ENCODE measurements at places on chromosomes 6 and 20.

DNA sequence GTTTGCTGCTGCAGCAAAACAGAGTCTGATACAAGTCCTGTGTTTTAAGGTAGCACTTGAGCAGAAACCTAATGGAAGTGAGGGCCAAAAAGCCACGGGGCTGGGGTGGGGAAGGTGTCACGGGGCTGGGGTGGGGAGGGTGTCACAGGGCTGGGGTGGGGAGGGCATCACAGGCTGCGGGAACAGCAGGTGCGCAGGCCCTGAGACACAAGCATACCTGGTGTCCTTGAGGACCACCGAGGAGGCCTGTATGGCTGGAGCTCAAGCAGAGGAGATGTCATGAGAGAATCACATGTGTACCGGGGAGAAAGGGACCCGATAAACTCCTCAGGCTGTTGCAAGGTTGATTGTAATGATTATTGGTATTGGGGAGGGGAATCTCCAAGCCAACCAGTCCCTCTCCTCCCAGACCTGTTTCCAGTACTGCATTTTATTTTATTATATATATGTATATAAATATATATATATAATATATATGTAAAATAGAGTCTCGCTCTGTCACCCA, 13.6 kb upstream of the SPO11 start:
- DNase-seq: no peak

DNA sequence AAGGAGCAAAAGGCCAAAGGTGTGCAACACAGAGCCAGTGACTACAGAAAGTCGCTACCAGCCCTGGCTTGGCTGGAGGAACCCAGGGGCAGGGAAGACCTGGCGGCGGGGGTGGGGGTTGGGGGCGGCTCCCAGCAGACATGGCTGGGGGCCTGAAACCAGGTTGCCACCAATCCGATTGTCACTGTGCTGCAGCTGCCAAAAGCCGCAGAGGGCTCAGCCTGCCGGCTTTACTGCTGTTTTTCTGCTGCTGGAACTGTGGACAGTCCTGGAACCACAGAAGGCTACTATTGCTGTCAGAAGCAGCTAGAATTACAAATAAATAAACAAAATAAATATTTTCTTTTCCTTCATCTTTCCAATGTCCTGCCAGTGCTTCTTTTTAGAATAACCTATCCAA, 25.7 kb upstream of the OGFRL1 start:
- no peak for DNase-seq

DNA sequence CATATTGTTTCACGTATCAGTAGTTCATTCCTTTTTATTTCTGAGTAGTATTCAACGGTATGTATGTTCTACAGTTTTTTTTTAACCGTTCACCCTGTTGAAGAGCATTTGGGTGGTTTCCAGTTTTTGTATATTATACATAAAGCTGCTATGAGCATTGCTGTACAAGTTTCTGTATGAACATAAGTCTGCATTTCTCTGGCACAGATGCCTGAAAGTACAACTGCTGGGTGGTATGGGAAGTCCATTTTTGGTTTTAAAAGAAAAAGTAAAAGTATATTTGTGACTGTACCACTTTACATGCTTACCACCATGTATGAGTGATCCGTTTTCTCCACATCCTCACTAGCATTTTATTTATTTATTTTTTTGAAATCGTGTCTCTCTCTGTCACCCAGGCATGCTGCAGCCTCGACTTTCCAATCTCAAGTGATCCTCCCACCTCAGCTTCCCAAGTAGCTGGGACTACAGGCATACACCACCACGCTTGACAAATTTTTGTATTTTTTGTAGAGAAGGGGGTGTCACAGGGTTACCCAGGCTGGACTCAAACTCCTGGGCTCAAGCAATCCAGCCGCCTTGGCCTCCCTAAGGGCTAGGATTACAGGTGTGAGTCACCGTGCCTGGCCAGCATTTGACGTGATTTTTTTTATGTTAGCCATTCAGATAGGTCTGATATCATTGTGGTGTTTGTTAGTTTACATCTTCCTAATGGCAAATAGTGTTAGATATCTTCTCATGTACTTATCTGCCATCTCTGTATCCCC, 11.0 kb upstream of the SIM1 start:
- DNase-seq: no peak

DNA sequence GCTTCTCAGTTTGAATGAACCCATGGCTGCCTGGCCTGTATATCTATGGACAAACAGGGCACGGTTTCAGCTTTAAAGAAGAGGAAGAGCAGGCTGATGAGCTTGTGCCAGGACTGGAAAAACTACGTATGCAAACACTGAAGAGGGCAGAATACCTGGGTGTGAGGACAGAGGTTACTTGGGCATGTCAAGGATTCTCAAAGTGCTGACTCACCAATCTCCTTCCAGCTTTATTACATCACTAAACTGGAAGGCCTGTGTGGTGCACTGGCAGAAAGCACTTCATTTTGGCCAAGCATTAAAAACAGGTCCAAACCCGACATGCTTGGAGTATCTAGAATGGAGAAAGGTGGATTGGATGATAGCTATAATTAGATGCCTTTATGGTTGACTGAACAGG, 95.2 kb downstream of the GMPR start:
- DNase-seq: no peak

DNA sequence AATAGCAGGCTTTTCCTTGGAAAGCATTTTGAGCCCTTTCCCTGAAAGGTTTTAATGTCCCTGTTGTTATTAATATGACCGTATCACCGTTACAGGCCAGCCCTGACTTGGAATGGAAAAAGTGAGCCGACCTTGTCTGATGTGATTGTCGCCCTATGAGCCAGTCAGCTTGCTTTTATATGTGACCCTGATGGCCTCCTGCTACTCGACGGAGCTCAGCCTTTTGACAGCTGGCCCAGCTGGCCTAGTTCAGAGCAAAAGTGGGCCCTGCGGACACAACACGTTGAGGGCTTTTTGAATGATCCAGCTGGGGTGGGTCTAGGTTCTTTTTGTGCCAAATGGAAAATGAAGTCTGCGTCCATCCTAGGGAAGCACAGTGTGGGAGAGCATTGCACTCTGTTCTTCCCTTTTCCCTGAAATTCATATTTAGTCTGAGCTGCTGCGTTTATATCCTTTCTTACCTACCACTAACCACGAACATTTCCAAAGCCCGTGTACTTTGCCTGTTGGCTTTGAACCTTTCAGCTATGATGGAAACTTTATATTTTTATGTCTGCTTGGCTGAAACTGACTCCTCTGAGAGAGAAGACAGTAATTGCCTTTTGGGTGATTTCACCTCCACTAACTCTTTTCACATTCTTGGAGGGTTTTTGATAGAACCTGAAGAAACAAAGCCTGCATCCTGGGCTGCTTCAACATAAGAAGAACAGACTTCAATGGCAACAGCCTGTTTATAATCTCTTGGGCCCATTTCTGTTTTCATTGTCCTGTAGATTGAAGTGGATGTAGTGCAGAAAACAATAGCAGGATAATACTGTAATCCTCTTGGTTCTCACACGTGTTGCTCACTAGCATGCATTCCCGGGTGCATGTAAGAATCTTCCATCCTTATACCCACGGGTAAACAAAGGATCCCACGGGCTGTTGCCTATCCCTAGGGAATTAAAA, 121.8 kb upstream of the HDGFL1 start:
- DNase-seq: no peak

GRCh38 chr6:138328210-138328609, 49.5 kb upstream of the SMIM28 start:
- no peak for DNase-seq

GRCh38 chr20:10236540-10237533, 18.2 kb downstream of the SNAP25 start:
- DNase-seq: no peak

DNA sequence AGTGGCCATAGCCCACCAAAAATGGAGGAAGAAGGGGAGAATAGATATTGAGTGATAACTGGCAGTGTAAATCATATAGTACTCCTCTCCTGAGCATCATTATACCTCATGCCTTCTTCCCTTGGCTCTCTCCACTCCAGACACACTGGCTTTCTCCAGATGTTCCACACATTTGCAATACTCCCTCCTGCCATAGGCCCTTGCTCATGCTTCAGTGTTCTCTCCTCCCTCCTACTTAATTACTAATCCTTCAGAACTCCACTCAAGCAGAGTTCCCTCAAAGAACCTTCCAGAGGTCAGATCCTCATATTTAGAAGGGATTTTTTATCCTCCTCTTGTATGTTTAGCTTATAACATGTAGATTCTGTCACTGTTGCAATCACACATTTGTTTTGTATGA, 279.5 kb upstream of the SUPT3H start:
- DNase-seq: no peak

DNA sequence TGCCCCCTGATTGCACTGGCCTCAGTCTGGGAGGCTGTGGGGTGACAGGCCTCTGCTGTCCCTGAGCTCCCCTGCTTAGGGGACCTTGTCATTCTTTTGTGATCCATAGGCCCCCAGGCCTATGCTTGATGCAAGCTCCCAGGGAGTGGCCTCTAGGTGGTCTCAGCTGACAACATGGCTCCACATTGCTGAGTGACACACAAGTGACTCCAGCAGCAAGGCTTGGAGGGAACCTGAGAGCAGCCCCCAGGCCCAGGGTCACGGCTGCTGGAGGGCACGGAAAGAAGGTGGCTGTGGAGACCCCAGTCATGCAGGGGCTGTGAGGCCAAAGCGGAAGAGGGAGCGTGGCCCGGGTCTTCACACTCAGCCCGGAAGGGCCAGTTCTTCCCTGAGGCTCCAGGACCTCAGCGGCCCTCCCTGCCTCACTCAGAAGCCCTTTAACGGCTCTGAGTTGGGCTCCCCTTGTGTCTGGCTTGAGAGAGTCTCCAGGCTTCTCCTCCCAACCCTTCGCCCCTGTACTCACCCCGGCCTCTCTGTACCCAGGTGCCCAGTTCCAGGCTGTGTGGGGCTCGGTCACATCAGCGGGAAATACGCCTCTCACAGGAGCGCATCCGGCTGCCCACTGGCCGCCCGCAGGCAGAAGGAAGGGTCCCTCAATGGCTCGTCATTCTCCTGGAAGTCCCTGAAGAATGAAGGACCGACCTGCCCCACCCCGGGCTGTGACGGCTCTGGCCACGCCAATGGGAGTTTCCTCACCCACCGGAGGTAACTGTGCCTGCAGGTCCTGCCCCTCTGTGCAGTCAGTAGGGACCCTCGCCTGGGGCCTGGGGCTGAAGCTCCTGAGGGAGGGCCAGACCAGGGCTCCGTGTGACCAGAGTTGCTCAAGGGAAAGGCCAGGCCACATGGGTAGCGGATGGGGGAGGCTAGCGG, 23.7 kb upstream of the PCMTD2 start:
- no peak for DNase-seq

GRCh38 chr20:2144850-2145249, 43.2 kb downstream of the STK35 start:
- no peak for DNase-seq

DNA sequence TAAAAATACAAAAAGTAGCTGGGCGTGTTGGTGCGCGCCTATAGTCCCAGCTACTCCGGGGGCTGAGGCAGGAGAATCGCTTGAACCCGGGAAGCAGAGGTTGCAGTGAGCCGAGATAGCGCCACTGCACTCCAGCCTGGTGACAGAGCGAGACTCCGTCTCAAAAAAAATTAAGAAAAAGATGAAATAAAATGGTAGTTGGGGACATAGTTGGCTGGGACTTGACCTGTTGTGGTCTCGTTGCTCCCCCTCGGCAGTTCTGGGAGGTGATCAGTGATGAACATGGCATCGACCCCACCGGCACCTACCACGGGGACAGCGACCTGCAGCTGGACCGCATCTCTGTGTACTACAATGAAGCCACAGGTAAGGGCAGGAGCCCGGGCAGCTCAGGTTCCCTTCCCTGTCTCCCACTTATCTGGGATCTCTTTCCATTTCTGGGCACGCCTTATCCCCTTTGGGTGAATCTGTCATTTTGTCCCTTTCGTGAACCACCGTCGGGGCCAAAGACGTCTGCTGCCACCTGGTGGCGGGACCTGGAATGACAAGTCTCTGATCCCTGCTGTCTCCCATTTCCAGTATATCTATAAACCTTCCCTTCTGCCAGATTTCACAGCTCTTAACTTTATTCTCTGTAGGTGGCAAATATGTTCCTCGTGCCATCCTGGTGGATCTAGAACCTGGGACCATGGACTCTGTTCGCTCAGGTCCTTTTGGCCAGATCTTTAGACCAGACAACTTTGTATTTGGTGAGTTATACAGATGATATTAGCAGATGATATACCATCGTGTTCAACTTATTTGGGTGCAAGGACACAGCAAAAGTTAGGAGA, 2.3 kb downstream of the TUBB start:
- peak; percentile 86 for DNase-seq

- no peak for DNase-seq
Measured at GRCh38 chr6:1027795-1028569, 283.9 kb upstream of the FOXQ1 start.

- DNase-seq: peak; percentile 23
Measured at GRCh38 chr6:141309295-141309694, 823.4 kb upstream of the GJE1 start.

DNA sequence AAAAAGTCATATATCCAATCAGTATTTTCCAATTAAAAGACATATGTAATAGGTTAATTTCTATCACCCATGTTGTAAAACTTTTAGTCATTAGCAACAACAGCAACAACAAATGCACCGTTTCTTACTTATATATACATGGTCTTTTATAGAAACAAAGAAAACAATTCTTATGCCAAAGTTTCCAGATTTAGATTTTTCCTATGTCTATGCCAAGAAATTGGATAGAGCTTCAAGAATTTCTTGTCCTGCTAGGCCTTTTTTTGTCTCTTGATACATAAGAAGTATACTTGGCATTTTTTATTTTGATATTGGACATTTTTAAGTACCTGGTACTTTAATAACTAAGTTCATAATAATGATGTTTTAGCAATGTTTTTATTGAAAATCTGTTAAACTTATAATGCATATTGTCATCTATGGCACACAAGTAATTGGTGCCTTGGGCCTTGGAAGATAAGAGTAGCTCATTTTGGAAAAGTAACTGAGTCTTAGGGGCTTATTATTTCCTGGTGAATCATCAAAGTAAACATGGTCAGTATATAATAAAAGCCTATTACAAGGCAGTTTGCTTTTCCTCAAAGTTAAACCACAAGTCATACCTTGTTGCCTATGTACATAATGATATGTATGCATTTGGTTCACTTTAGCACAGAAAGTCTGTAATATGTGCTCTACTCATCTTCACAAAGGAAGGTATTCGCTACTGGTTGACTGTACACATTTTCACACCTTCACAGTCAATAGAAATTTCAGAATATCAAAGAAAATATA, 10.1 kb upstream of the FRK start:
- DNase-seq: no peak

- no peak for DNase-seq
Measured at GRCh38 chr20:13099676-13100075, 90.9 kb downstream of the SPTLC3 start.

DNA sequence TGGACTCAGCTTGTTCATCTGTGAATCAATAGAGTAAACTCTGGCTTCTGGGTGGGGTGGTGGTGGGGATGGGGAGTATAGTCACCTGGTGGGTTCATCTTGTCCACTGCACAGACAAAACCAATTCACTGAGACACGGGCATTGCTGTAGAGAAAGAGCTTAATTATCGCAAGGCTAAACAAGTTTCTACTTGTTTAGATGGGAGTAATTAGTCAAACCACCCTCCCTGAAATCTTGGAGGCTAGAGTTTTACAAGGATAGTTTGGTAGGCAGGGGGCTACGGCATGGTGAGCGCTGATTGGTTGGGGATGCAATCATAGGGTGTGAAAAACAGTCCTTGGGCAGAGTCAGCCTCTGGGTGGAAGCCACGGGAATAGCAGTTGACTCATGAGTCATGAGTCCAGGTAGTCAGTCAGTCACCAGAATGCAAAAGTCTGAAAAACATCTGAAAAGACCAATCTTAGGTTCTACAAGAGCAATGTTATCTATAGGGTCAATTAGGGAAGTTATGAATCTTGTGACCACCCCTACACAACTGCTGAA, 77.8 kb downstream of the STMND1 start:
- no peak for DNase-seq

Measured in CD4-positive, alpha-beta T cell treated with Interleukin-21 for 1 hour (primary cell).